ENCODE measurements at places on chromosomes 2 and 18.

DNA sequence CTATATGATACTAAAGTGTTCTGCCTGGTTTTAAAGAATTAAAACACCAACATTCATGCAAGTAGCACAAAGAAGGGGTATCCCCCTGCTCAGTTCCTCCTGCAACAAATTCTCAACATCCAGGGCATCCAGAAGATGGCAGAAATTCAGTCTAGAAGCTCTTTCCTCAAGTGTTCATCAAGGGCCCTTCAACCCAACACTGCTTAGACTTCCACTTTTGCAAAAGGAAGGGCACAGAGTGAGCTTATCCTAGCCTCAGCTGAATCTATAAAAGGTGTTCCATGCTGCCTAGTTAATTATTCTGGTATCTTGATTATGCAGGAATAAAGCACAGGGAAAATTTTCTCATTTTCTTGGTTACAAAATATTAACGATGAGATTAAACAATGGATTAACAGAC, 275.8 kb upstream of the CRIM1 start:
- no peak for DNase-seq

GRCh38 chr18:37497853-37498518, 67.6 kb downstream of the CELF4 start:
- DNase-seq: no peak

- DNase-seq: no peak
Observed at GRCh38 chr18:5649439-5649838, 105.6 kb upstream of the EPB41L3 start.

DNA sequence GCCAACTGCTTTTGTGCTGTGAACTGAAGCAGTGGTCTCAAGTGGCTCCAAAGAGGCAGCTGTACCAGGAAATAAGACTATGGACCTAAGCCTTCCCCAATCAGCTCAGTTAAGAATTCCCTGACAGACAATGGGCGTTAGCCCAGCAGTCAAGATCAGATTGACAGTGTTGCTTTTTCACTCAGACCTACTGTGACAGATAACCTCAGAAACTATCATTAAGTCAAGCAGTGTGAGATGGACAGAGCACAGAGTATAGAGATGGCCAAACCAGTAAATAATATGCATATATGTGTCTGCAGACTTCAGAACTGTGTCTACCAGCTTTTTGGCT, 215.3 kb downstream of the ZFP36L2 start:
- no peak for DNase-seq

DNA sequence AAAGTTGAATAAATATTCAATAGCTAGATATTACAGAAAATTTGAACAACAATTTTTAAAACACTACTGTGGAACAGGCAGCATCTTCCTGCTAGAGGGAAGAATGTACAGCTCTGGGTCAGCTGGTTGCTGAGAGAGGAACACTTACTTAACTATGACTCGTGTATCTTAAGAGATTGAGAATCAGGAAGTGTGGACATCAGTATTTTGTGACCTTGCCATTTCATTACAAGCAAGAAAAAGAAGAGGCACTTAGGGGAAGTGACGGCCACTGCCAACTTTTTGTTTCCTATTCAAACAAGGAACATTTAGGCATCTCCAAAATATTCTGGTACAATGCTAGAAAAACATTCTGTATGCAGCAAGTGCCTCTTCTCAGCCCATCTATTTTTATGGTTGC, 45.9 kb downstream of the ITPRID2 start:
- no peak for DNase-seq

DNA sequence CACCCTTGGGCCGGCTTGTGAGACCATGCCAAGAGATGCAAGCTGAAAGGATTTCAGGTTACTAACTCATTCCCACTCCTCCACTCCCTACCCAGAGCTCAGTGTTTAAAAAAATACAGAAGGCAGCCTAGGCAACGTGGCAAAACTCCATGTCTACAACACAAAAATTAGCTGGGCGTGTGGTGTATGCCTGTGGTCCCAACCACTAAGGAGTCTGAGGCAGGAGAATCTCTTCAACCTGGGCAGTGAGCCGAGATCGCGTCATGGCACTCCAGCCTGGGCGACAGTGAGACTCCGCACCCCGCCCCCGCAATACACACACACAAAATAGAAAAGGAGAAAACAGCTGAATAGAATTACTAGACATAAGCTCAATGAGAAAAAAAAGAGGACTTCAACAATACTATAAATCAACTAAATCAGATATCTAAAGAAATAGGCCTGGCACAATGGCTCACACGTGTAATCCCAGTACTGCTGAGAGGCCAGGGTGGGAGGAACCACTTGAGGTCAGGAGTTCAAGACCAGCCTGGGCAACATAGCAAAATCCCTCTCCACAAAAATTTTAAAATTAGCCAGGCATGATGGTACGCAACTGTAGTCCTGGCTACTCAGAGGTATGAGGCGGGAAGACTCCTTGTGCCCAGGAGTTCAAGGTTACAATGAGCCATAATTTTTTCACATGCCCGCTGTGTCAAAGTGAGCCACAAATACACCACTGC, 10.1 kb downstream of the IWS1 start:
- DNase-seq: no peak

DNA sequence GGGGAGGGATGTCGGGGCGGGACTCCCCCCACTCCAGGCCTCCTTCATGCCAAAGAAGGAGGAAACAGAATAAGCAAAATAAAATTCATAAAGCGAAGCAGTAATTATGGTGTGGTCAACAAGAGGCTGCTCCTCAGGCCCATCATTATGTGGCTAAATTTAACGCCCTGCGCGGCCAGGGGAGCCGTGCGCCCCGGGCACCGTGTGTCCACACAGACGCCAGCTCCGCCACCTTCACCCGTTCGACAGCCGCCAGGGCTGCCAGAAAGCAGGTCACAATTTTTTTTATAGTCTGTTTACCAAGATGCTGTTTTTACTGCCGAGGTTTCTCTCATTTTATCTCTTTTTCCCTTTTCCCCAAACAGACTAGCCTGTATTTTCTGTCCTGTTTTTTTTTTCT, 31.0 kb downstream of the NHEJ1 start:
- DNase-seq: no peak

- DNase-seq: no peak
Observed at GRCh38 chr2:239763433-239764097, 261.6 kb downstream of the NDUFA10 start.

DNA sequence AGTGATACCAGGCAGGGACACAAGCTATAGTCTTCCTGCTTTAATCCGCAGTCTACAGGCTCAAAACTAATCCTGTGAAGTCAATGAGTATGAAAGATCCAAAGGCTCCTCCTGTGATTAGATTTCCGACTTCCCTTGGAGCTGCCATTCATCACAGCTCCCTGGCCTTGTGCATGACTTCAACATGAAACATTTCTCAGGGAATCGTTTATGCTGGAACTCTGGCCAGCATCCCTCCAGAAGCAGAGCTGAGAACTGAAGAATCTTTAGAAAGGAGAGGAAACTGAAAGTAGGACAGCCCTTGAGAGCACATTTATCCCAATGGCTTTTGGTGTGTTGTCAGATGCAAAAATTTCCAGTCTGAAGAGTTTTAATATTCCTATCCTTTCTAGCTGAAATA, 84.3 kb upstream of the SESTD1 start:
- no peak for DNase-seq

DNA sequence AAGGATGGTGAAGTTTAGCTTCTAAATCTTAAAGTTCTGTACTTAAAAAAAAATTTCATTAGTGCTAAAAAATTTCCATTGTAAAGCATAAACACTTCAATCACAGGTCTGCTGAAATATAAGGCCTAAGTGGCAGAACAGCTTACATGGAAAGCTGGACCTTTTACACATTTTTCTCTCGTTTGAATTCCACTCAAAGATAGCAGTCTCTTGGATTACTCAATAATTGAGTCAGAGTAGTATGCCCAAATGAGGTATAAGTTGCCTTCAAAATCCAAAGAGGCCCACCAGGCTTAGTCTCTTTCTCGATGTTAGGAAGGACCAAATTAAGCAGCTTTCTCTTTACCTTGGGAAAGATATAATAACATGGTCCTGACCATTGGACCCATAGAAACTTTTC, 220.4 kb upstream of the CWC22 start:
- DNase-seq: no peak

DNA sequence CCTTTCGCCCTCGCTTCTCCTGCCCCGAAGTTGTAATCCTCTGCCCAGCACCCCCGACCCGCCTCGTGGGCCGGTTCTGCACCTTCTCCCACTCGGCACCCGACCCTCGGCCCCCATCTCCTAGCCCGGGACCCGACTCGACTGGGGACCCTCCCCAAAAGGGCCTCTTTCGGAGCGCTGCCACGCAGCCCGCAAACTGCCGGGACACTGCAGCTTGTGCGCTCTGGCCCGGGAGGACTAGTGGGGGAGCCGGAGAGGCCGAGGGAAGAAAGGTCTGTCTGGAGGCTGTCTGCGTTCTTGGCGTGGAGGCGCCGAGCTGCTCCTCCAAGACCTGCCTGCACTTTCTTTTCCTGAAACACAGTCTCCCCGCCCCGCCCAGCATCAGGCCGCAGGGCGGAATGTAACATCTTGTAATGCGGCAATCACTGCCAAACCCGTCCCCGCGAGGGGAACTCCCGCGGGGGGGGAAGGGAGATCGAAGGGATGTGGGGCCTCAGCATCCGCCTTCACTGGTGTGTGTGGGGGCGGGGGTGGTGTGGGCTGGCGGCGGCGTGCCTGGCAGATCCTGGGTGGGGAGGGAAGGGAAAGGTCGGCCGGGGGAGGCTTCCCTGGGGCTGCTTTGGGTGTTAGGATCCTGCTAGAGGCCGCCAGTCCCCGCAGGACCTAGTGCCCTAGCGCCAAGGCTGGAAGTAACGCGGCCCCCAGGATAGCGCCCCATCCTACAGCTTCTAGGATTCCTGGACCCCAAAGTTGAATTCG, 7.4 kb downstream of the DLX2 start:
- DNase-seq: no peak

GRCh38 chr2:73896362-73897239, 3.8 kb downstream of the ACTG2 start:
- DNase-seq: no peak

DNA sequence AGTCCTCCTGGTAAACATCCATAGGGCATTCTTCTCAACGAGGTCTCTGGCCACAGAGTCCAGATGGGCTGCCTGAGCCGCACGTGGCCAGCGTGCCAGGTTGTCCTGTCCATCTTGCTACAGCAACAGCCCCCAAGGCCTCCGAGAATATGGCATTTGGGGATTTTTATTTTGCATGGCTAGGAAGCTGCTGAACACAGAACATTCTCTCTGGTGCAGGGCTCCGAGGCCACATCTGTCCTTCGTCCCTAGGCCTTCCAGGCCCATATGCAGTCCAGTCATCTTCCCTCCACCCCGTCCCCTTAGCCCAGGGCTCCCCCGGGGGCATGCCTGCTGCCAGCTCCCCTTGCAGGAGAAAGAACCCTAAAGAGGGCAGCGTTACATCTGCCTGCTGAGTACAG, 2.3 kb downstream of the HDAC4 start:
- DNase-seq: no peak

- no peak for DNase-seq
Observed at GRCh38 chr2:18922276-18922675, 332.9 kb upstream of the NT5C1B start.

DNA sequence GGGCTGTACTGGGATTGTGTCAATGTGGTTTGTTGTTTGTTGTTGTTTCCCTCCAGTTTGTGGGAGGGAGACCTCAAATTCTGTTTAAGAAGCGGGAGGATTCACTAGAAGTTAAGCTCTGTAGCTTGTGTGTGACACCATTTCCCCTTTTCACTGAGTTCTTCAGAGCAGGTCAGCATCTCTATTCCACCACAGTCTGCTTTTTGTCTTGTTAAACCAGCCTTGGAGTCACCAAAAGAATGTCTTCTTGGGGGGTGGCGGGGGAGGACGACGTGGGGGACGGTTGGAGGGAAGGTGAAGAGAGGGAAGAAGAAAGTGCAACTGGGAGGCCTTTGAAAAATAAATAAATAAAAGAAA, 2.3 kb upstream of the BCL11A start:
- no peak for DNase-seq

- DNase-seq: peak; percentile 25
Observed at GRCh38 chr2:71655498-71655897, 202.1 kb downstream of the DYSF start.

GRCh38 chr2:189873696-189874095, 89.4 kb downstream of the PMS1 start:
- DNase-seq: no peak

GRCh38 chr18:57436965-57437333, 1.8 kb downstream of the ONECUT2 start:
- DNase-seq: peak; percentile 35

DNA sequence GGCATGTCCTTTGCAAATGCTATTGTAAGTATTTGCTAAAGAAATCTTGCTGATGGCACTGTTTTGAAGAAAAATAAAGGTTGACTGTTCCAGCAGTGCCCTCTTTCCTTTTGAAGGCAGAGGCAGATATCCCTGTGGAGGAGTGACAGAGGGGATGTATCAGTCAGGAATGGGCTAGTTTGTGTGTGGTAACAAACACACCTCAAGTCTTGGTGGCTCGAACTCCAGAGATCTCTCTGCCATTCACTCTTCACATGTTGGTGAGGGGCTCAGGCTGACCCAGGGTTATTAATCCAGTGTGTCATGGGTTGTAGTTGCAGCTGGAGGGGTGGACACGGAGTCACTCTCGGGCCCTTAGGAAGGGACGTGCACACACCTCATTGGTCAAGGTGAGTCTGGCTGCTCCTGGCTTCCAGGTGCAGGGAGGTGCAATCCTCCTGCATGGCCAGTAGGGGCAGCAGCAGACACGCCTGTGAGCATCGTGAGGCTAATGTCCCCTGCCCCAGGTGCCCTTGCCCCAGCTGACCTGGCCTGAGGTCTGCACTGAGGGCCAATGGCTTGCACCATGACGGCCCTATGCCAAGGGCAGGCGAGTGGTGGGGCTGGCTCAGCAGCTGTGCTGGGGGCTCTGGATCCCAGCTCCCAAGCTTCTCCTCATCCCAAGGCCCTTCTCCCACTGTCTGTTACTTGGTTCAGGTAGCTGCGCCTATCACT, 146.5 kb downstream of the ASB1 start:
- peak; percentile 1 for DNase-seq

GRCh38 chr2:43469713-43470112, 126.1 kb downstream of the THADA start:
- no peak for DNase-seq

- DNase-seq: no peak
Observed at GRCh38 chr2:230976671-230977171, 19.2 kb upstream of the SPATA3 start.

DNA sequence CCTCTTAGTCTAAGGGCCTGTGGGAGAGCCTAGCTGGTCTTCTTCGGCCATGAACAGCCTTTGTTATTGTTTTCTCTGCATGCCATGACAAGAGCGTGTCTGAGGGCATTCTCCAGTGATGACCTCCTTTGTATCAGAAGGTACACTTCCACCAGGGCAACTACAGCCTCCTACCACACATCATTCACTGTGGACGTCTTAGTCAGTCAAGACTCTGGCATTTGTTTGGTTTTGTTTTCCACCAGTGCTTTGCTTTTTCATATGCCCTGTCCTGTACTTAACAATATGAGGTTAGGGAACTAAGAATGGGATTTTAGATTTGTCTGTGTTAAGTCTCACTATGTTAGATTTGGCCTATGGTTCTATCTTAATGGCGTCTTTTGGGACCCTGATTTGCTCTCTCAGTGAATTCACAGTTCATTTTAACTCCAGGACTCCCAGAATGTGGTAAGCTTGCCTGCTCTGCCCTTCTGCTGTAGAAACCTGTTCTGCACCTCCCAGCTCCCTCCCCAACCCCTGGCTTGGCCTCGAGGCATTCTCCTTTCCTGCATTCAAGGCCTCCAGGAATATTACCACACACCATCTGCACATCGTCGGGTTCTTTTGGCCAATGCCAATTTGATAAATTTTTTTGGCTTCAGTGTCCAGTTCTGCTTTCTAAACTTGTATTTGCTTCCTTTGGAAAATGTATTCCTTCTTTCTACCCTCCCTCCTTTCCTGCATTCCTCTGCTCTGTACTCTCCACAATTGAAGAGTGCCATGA, 42.8 kb upstream of the IL1R1 start:
- no peak for DNase-seq

- DNase-seq: no peak
Observed at GRCh38 chr2:234958746-234959395, 7.1 kb downstream of the SH3BP4 start.
